Activated T-cell treated with anti-CD3 and anti-CD28 coated beads, Interleukin-2, amount 50 U/mL, for 1 hour (primary cell): ENCODE measurements at places on chromosomes 2 and 18.
A peak's percentile ranks its signal among the peaks of the same experiment; 100 is the strongest.

GRCh38 chr2:46615986-46616485 lies 136.7 kb downstream of the TMEM247 start:
- peak; percentile 22 for DNase-seq

DNA sequence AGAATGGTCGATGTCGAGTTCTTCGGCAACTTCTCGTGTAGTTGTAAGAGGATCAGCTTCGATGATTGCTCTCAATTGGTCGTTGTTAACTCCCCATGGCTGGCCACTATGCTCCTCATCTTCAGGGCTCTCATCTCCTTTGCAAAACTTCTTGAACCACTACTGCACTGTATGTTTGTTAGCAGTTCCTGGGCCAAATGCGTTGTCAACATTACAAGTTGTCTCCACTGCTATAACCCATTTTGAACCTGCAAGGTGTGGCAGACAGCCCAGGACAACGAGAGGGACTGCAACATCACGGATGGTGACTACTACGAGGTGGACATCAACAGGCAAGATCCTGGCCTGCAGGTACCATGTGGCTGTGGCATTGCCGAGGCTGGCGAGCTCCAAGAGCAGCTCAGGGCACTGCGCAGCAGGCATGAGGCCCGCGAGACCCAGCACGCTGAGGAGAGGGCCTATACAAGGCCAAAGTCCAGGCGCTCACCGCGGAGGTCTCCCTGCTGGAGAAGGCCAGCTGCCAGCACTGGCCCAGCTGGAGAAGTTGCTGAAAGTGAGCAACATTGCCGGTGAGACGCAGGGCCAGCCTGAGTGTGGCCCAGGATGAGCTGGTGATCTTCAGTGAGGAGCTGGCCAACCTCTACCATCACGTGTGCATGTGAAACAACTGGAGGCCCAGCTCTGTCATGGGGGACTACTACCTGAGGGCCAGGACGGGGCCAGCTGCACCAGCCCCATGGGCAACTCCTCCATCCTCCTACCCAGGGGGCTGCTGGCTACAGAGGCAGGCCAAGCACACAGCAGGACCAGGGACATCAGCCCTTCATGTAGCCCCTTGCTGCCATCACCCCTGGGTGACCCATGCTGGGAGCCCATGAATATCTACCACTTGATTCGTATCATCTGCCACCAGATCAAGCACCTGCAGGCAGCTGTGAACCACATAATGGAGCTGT lies 20.2 kb downstream of the CLK1 start:
- DNase-seq, result no peak

- no peak for DNase-seq
Observed at GRCh38 chr2:37379881-37380296, 35.5 kb downstream of the QPCT start.

- no peak for DNase-seq
Observed at GRCh38 chr2:74884118-74884762, 50.3 kb downstream of the HK2 start.

DNA sequence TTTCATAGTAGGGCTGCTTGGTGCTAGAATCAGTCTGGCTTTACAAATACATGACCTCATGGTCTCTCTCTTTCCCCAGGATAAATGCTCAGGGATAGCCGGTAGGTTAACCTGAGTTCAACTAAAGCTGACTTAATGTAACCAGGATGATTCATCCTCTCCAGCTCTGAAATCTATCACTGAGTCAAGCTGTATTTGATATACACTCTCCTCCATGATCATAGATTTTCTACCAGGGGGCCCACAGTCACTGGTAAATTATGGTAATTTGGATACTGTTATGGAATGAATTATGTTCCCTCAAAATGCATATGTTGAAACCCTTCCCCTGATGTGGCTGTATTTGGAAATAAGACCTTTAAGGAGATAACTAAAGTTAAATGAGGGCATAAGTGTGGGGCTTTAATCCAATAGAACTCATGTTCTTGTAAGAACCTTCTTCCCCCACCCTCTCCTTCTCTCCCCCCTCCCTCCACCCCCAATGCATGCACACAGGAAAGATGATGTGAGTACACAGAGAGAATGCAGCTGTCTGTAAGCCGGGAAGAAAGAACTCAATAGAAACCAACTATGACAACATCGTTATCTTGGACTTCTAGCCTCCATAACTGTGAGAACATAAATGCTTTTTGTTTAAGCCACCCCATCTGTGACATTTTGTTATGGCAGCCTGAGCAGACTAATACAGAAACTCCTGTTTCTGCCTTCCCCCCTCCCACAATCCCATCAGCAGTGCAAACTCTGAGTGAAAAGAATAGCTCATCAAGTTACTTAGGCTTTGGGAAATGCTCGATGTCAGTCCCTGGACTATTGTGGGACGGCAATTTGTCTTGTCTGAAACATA lies 134.9 kb upstream of the KYNU start:
- DNase-seq, result no peak

DNA sequence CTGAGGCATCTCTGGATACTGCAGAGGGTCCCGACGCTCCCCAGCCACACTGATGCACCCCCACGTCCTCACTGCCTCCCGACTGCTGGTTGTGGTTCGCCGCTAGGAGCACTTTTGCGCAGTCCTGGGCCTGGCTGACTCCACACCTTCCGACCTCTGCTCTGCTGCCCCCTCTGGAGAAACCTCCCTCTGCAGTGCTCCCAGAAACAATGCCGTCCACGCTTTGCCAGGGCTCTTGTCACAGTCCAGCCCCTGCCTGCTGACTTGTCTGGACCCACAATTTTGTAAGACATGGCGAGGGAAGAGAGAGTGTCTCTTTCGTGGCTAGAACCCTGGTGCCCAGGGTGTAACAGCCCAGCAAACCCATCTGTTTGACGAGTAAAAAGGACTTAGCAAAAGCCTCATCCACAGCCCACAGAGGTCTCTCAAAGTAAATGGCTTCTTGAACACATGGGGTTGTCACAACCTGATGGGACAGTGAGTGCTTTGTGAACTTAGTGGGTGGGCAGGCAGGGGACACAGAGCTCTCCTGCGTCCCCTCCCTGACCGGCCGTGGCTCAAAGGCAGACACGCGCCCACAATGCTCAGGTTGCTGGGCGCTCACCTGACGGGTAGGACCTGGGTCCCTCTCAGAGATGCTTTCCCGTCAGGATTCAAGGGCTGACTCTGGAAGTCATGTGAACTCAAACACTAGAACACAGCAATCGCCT lies 4.0 kb downstream of the COPS9 start:
- no peak for DNase-seq

- DNase-seq, result no peak
Observed at GRCh38 chr2:8659735-8660492, 21.9 kb upstream of the ID2 start.

DNA sequence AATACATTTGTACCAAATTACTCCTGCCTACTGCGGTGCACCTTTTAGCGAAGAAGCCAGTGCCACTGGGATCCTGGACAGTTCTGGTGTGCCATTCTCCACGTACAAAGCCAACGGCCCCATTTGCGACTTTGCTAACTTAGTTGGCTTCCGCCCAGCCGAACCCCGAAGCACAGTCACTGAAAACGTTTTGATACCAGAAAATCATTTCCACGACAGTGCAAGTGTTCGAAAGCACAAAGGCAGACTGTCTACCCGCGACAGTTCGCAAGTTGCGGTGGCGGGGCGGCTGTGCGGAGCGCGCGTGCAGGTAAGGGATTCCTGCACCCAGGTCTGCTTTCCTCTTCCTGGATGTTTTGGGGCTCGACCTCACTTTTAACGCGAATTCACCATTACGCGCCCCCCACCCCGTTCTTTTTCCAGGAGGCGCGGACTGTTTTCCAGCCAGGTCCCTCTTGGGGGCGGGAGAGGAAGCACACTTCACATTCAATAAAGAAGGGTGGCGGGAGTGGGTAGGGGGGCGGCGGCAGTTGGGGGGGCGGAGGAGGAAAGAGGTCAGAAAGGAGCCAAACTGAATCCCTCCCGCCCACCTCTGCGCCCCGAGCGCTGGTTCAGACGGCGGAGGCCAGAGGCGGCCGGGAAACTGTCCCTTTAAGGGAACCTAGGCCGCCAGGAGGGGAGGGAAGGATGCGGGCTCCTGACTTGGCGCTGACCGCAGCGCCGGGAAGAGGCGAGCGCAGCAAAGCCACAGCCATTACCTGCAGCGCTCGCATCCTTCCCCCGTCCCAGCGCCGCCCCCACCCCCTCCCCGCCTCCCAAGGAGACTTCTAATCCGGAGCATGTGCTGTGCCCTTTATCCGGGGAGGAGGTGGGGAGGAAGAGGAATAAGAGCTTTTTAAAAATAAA lies 107.4 kb upstream of the KCTD1 start:
- no peak for DNase-seq

GRCh38 chr18:44579028-44579702 lies 101.5 kb upstream of the SETBP1 start:
- DNase-seq, result no peak
